ENCODE measurements at places on chromosomes 13 and 19. TPM values are rescaled to one million over a fixed set of nuclear protein-coding genes. Genes with fewer than 3 reads are reported as not detected.

The ZNF132 gene
- total RNA-seq, result 3.3 TPM

The ZNF91 gene
- total RNA-seq, result 45.5 TPM

The ZNF93 gene
- 21.7 TPM for total RNA-seq

The LHFPL6 gene
- total RNA-seq, result 1.2 TPM

The BRSK1 gene
- total RNA-seq, result 4.5 TPM

The ZIM2 gene
- total RNA-seq, result not detected

The DPY19L3 gene
- total RNA-seq, result 14.6 TPM

The NUCB1 gene
- total RNA-seq, result 118 TPM

The ZNF575 gene
- total RNA-seq, result 3.4 TPM

The THSD8 gene
- 48.2 TPM for total RNA-seq

The EBI3 gene
- total RNA-seq, result 16.8 TPM

The IFI30 gene
- total RNA-seq, result 29.5 TPM

The CPT1C gene
- 1.6 TPM for total RNA-seq

The RFX1 gene
- total RNA-seq, result 14.2 TPM

The SOX1 gene
- not detected for total RNA-seq

The SIGLEC5 gene
- not detected for total RNA-seq

The LPAR2 gene
- total RNA-seq, result 33.2 TPM

The LNX2 gene
- 4.7 TPM for total RNA-seq

The ANGPTL8 gene
- total RNA-seq, result not detected

The ZNF805 gene
- 6.4 TPM for total RNA-seq

The NXNL1 gene
- total RNA-seq, result not detected

The CRB3 gene
- total RNA-seq, result 1.2 TPM

The KLK4 gene
- not detected for total RNA-seq

The ADGRE3 gene
- 0.30 TPM for total RNA-seq

The KLK11 gene
- not detected for total RNA-seq
